ENCODE measurements at places on chromosomes 4 and X.

DNA sequence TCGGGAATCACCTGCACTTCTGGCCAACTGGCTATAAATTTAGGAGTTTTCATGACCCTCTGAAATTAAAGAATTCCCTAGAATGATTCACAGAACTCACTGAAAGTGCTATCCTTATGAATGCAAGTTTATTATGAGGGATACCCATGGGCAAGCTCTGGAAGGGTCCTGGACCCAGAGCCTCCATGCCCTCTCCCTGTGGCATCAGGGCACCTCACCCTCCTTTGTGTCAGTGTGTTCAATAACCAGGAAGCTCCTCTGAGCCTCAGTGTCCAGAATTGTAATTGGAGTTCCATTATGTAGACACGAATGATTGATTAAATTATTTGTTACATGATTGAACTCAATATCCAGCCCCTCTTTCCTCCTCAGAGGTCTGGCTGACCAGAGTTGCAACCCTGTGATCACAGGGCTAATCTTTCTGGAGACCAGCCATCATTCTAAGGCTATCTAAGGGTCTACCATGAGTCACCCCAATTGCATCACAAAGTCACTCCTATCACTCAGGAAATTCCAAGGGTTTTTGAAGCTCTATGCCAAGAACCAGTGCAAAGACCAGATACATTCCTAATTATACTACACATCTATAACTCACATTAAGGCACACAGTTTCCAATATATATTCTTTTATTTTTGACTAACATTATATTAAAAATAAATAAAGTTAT, 8.9 kb downstream of the ANXA3 start:
- DNase-seq, result no peak

DNA sequence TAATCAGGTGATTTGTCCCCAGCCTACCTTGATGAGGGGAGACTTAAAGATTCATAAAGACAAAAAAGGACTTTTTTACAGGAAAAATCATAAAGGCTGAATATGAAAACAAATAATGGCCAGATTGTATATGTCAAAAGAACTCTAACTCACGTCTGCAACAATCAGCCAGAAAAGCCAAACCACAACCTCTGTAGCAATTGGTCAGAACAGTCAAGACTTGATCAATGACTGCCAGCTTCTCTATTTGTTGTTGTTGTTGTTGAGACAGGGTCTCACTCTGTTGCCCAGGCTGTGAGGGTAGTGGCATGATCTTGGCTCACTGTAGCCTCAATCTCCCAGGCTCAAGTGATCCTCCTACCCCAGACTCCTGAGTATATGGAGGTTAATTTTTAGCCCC, 35.9 kb upstream of the PPA2 start:
- DNase-seq, result no peak

DNA sequence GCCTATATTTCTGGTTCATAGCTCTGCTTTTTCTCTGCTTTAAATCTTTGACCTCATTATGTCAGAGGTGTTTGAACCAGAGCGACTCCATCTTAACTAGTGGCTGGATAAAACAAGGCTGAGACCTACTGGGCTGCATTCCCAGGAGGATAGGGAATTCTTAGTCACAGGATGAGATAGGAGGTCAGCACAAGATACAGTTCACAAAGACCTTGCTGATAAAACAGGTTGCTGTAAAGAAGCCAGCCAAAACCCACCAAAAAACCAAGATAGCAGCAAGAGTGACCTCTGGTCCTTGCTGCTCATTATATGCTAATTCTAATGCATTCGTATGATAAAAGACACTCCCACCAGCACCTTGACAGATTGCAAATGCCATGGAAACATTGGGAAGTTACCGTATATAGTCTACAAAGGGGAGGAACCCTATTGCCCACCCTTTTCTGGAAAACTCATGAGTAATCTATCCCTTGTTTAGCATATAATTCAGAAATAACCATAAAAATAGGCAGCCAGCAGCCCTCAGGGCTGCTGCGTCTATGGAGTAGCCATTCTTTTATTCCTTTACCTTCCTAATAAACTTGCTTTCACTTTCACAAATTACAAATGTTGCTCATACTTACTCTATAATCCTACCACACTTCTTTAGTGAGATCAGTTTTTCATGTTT, 193.9 kb downstream of the NAF1 start:
- DNase-seq, result no peak

DNA sequence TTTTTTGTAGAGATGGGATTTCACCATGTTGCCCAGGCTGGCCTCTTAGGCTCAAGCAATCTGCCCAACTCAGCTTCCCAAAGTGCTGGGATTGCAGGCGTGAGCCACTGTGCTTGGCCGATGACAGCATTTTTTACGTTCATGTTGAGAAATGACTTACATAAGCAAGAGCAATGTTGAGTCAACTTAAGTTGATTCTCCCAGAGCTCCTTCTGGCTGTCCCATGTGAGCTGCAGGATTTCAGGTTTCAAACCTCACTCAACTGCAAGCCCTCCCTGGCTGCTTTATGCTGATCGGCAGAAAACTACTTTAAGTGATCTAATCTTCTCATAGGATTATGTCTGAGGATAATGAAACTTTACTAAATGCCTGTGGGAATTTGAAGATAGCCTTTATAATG, 86.8 kb downstream of the GC start:
- no peak for DNase-seq

GRCh38 chr4:8427761-8428287, 12.7 kb downstream of the ACOX3 start:
- no peak for DNase-seq

DNA sequence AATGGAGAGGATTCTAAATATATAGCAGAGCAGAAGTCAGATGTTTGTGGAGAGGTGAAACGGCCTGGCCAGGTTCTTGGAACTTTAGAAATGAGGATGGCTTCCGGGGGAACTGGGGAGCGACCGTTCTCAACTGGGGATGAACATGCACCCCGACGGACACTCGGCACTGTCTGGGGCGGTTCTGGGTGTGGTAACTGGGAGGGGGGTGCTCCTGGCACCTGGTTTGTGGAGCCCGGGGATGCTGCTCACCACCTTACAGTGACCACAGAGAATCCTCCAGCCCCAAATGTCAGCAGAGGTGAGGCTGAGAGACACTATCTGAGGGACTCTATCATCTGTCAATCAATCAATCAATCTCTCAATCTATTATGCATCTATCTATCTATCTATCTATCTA, 69.0 kb upstream of the PPP2R3B start:
- no peak for DNase-seq

- DNase-seq, result no peak
Observed at GRCh38 chrX:38371641-38372040, 19.2 kb downstream of the OTC start.

GRCh38 chr4:4456816-4457578, 70.1 kb downstream of the NSG1 start:
- no peak for DNase-seq

GRCh38 chrX:9927698-9928482, 39.3 kb upstream of the CLDN34 start:
- DNase-seq, result no peak

DNA sequence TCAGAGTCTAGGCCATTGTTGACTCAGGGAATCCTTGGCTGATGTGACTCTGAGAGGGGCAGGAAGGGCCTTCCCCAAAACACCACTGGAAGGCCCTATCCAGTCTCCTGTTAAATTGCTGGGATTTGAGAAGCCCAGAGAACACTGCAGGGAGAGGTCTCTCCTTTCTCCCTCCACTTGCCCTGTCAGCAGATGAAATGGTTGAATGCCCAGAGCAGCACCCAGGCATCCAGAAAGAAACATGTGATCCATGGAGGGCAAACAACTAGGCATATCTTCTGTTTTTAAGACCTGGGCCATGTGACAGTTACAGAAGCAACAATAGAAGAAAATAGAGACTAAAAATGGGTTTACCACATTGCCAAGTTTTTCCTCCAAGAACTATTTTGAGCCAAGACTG, 291.1 kb downstream of the QDPR start:
- DNase-seq, result no peak

DNA sequence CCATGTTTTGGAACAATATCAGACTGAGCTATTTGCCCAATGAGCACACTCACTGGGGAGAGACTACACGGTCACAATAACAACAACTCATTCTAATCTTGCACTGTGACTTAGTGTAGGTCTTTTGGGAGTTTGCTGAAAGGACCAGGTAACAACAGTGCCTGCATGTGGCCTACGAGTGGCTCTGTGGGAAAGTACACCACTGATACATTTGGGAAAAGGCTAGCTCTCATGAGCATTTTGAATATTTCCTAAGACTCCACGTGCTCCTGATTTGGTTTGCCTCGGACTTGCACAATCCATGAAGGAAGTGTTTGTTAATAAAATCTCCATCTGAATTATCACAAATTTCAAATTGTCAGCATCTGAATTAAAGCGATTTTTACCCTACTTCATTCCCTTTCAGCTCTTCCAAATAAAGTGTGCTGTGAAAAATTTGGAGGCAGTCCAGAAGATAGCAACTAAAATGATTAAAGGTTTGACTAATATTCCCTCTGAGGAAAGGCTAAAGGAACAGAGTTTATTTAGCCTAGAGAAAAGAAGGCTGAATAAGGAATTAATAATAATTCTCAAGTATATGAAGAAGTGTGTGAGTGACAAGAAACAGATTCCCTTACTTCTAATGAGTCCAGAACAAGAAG, 406.4 kb downstream of the PPARGC1A start:
- no peak for DNase-seq

DNA sequence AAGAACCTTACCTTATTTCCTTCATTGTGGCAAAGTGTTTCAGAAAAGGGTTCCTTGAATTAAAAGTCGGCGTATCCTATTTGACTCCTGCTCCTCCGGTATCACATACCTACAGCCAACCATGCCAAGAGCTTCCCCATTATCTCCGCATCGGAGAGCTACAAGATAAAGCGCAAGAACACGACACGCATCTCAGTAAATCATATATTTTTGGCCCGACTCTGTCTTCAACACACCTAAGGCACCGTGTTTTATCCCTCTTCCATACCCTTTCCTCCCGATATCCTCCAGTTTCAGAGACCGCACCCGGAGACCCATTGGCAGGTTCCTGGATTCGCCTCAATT, 497 bp upstream of the THAP9 start:
- DNase-seq, result no peak

GRCh38 chr4:43113196-43113595, 220.7 kb downstream of the GRXCR1 start:
- DNase-seq, result no peak

DNA sequence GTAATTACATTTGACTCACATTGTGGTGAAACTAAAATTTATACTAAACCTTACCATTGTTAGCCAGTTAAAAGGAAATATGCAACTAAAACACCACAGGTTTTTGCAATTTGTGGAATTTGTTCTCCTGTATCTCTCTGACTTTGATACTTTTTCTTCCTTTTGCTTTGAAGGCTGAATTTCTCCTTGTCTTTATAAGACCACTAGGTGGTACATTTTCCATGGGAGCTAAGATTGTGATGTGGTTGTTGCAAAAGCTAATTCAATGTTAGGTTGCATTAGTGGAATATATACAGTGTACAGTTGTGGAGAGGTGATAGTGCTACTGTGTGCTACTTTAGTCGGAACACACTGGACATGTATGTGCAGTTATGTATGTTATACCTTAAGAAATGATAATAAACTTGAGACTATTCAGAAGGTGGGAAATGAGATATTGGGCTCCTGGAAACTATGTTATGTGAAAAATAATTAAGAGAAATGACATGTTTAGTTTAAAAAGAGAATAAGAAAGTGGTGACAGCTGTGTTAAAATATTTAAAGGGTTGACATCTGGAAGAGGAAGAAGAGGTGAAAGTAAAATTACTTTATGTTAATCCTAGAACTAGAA, 70.3 kb downstream of the ARL9 start:
- peak; percentile 41 for DNase-seq

- no peak for DNase-seq
Observed at GRCh38 chr4:152257601-152258066, 278.3 kb downstream of the FBXW7 start.

GRCh38 chr4:135382280-135382959, 1180.8 kb upstream of the PABPC4L start:
- DNase-seq, result no peak

DNA sequence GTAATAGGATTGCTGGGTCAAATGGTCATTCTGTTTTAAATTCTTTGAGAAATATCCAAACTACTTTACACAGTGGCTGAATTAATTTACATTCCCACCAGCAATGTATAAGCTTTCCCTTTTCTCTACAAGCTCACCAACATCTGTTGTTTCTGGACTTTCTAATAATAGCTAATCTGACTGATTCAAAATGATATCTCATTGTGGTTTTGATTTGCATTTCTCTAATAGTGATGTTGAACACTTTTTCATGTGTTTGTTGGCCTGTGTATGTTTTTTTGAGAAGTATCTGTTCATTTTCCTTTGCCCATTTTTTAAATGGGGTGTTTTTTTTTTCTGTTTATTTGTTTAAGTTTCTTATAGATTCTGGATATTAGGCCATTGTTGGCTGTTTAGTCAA, 659.0 kb upstream of the GNPDA2 start:
- no peak for DNase-seq

DNA sequence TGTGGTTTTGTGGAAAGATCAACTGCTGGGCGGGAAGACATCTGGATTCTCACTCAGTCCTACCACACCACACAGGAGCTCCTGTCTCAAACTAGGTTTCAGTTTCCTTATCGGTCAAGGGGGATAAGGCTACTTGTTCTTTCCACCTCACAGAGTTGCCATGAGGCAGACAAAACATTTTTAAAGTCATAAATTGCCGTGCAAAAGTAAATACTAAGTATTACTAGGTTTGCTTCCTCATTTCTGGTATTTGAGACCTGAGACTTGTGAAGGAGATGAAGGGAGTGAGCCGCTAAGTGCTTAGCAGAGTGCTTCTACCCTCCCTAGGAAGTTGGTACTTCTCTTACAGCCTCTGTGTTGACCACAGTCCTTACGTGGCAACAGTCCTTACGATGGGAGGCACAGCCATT, 1.5 kb downstream of the LAP3 start:
- peak; percentile 57 for DNase-seq

DNA sequence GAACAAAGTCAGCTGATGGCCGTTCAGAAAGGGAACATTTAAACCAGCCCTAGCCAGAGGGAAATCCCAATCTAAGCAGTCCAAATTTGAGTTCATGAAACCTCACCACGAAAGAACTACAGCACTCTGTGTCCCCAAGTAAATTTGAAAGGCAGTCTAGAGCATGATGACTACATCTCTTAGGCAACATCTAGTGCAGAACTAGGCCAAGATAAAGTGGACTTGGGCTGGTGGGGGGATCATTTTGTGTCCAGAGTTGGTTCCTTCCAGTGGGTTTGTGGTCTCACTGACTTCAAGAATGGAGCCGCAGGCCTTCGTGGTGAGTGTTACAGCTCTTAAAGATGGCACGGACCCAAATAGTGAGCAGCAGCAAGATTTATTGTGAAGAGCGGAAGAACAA, 64.9 kb downstream of the KLHL4 start:
- no peak for DNase-seq

DNA sequence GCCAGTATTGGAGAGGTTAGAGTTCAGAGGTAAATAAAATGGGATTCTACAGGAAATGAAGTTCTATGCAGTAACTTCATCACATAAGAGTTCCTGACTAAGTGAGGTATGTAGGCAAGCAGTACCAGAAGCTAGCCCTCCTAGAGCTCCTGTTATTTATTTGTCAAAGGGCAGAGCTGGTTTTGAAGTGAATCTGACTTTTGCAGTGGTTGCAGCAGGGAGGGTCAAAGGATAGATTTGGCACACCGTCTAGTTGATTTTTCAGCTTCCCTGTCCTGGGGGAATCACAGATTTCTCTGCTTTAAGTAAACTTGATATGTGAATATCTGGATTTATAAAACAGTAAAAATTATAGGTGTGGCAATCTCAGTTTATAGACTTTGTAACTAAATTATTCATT, 130.7 kb downstream of the IL1RAPL2 start:
- DNase-seq, result no peak

GRCh38 chrX:132435222-132435621, 53.6 kb downstream of the MBNL3 start:
- DNase-seq, result no peak

- DNase-seq, result no peak
Observed at GRCh38 chrX:100649550-100650356, 5.8 kb downstream of the SRPX2 start.

All from immature natural killer cell (primary cell).